ENCODE measurements at places on chromosomes 1 and 21.

DNA sequence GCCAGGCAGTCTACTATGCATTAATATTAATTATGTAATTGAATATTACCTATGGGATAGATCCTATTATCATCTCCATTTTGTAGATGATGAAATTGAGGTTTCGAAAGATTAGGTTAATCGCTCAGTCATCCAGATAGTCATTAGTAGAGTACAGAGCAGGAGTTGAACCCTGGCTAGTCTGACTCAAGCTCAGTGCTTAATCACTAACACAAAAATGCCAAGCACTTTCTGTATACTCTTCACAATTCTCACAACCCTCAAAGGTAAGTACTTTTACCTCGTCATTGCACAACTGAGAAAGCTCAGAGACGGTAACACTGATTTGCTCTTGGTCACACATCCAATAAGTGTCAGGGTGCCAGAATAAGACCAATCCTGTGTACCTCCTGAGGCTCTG lies 280.2 kb upstream of the PLXNA2 start:
- DNase-seq: no peak

DNA sequence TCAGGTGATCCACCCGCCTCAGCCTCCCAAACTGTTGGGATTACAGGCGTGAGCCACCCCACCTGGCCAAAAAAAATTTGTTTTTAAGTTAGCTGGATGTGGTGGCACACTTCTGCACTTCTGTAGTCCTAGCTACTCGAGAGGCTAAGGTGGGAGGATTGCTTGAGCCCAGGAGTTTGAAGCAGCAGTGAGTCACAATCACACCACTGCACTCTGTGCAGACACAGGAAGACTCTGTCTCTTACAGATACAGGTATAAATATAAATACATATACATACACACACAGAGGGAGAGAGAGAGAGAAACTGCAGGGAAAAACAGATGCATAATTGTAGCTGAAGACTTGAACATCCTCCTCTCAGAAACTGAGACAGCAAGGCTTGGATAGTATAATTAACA lies 34.8 kb upstream of the EPS15 start:
- no peak for DNase-seq

DNA sequence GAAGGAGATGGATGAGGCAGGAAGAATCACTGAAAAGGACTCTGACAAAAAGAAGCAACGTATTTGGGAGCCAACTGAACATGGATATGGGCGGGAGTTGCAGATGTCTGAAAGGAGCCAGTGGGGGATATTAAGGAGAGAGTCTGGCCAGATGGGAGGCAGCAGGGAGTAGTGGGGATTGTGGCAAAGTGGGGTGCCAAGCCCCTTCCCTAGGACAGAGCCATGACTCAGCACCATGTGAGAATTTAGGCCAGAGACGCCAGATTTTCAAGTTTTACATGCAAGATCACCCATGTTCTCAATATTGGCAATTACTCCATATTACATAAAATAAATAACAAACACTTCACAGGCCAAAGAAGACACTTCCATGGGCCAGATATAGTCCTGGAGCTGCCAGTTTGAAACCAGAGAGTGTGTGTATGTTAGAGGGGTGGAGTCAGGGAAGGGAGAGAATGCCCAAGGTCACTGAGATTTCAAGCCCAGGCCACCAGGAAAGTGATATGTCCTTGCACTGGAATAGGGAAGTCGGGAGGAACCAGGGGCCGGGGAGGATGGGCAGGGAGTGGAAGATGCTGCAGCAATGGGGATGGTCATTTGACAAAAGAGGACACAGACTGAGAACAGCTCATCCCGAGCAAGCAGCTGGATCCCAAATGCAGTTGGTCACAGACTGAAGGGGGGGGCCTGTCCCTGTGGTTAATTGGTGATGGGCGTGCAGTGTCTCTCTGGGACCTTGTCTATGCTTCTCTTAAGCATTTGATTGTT lies 23.5 kb downstream of the TMEM51 start:
- DNase-seq: no peak

DNA sequence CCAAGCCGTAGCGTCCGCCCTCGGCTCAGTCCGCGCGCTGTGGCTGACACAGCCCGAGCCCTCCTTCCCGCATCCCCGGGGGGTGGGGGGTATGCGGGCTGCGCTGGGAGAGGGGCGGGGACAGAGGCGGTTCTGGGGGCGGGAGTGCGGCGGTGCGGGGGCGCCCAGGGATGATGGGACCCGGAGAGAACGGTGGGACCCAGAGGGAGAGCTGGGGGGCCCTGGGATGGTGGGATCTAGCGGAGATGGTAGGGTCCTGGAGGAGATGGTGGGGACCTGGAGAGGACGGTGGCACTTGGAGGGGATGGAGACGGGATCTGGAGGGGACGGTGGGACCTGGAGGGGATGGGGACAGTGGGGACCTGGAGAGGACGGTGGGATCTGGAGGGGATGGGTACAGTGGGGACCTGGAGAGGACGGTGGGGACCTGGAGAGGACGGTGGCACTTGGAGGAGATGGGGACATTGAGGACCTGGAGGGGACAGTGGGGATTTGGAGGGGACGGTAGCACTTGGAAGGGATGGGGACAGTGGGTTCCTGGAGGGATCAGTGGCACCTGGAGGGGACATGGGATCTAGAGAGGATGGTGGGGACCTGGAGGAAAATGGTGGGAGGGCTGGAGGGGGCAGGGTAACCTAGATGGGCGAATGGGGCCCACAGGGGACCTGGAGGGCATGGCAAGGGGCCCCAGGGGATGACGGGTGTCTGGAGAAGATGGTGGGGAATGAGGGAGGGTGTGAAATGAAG lies 477 bp downstream of the SNAP47 start:
- DNase-seq: no peak

DNA sequence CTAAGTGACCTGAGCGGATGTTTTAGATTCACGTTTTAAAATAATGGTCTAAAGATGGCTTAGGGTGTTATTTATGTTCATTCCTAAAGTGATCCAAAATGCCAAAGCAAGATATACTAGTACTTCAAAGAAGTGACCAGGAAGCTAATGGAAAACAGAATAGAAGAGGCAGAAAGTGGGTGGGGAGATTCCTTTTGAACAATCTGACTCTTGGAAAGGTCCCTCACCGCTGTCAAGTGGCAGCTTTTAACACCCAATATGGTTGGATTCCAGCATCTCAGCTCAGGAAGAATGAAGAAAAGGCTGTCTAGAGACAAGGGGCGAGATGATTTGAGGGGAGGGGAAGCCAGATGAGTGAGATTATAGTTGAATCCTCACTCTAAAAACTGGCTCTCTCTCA lies 90.3 kb downstream of the SCMH1 start:
- no peak for DNase-seq

DNA sequence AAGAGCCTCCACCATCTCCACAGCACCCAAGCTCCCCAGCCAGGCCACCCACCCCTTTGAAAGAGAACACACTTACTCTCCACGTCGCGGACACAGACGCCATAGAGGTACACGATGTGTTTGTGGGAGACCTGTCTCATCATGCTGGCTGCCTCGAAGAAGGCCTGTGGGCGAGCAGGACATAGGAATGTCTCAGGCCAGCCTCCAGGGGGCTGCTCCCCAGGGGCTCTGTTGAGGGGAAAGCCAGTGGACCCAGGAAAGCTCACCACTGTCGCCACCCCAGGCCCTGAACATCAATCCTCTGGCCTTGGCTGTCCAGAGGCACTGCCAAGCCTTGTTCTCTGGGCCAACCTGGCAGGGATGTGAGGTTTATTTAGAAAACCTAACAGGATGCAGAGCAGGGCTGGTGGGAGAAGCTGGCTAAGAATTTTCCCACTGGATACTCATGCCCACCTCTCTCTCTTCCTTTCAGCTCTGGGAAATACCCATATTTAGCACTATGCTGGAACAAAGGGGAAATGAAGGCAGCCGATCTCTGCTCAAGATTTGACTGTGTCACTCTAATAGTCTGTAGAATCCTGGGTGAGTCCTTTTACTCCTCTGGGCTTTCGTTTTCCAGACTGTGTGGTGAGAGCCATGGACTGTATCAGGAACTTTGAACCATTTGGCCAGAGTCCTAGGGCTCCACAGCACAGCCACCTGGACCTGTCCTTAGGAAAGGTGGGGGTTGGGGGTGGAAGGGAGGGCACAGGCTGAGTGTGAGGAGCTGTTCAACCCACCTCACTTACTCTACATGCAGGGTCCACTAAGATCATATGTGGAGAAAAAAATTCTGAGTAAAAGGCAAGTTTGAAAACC lies 101.9 kb downstream of the RAVER2 start:
- DNase-seq: no peak

- peak; percentile 27 for DNase-seq
Measured at GRCh38 chr1:236774926-236775325, 20.2 kb upstream of the MTR start.

DNA sequence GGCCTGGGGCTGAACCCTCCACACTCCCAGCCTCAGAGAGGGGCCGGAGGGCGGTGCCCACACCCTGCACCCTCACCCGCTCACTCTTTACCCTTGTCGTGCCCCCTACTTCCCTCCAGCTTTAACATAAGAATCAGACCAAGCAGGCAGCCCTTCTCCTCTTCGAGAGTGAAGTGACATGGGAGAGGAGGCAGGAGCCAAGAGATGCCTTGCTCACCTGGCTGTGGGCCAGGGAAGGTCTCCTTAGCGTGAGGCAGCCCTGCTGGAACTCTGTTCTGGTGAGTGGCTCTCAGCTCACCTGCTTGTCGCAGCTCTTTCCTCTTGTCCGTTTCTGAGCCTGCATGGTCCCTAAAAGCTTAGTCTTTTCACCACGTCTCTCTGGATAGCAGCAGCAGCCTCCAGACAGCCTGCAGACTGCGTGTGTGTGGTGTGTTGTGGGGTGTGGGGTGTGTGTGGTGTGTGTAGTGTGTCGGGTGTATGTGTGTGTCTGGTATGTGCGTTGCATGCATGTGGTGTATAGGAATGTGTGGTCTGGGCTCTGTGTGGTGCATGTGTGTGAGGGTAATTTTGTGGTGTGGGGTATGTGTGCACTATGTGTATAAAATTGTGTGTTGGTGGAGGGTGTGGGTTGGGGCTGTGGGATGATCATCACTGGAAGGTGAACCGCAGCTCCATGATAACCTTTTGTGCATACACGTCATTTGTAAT lies 86.7 kb downstream of the CCDC185 start:
- no peak for DNase-seq

DNA sequence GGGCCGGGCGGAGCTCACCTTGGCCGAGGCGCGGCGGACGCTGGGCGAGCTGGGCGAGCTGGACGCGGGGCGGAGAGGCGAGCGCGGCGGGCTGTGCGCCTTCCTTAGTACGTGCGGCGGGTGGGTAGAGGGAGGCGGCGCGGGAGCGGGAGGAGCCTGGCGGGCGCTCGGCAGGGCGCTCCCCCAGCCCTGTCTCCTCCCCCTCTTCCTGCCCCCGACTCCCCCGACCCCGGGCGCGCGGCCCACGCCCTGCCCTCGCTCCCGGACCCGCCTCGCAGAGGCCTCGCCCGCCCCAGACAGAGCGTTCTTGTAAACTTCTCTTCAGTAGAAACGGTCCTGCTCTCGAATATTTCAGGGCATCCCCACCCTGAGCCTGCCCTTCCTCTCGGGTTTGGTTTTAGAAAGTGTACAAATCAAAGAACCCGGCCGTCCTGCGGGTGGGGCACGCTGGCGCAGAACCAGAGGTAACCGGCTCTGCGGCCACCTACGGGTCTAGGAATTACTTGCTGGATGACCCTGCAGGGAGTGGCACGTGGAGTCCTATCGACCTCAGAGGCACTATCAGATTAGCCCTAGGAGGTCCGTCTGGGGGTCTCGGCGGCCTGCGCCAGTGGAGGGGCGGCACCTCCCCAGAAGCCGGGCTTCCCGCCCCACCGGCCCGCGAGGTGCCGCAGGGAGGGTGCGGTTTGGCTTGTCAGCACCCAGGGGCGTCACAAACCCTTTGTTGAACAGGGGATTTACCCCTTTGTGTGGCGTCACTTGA lies at the start of gene S100A10:
S100A10 (minus strand) TSS at position 126 of the 763 bp plus-strand sequence. CDS start 7,629 bp downstream, outside the sequence.
- DNase-seq: peak; percentile 42

GRCh38 chr1:9700340-9700739 lies 48.8 kb downstream of the PIK3CD start:
- no peak for DNase-seq

- DNase-seq: no peak
Measured at GRCh38 chr1:28233264-28233606, 406 bp upstream of the DNAJC8 start.

DNA sequence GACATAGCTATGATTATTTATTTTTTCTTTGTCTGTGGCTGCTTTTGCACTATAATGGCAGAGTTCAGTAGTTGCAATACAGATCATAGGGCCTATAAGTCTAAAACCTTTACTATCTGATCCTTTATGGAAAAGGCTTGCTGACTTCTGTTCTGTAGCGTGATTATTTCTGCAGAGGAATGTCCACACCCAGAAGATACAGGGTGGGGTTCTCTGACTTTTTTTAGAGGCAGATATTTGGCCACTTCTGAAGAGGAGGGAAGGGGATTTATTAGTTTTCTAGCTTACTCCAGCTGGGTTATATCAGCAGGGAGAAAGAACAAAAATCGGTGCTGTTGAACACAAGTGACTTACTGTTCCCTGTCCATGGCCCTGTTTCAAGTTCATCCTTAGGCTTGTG lies 97.6 kb downstream of the RPE65 start:
- DNase-seq: no peak

DNA sequence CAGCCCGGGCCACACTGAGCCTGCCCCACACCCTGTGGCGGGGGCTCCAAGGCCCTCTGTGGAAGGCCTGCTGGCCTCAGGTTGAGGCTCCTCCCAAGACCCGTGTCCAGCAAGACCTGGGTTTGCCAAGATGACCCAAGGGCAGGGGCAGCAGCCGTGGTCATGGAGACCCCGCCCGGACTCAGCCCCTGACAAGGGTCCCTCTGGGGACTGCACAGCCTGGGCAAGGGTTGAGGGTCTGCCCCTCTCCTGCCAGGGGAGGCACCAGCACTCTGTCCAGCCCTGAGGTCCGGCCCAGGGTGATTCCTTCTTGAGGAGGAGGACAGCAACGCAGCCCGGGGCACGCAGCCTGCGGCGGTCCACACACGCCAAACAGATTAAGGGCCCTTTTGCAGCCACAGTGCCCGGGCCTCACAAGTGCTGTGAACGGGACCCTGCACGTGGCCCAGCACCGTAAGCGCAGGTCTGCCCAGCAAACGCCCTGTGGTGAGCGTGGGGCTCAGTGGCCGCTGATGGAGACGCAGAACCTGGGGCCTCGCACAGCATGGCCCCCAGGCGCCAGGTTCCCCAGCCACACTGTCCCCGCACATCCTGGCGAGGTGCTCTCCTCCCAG lies 3.4 kb downstream of the SPATC1L start:
- no peak for DNase-seq

Measured in 8988T (cell line).